CD4-positive, alpha-beta T cell treated with Interleukin-15 for 1 hour (primary cell): ENCODE measurements at places on chromosomes 7 and 10.

DNA sequence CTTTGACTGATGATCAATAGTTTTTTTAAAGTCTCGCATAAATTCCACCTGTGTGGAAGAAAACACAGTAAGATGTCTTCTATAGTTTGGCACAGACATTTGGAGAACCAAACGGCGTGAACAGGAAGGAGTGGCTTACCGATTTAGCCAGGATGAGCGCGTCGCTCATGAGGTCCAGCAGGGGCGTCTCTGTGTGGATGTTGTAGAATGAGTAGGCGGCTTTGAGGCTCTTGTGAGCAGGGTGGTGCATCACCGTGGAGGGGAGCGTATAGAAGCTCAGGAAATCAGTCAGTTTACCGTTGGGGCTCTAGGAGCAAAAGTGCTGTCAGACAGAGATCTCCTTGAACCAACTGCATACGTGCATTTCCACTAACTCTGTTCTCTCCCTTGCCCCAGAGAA is 15.5 kb downstream of the RPP38 start:
- DNase-seq, result no peak

- DNase-seq, result no peak
These were observed 32.0 kb downstream of the STK31 start for GRCh38 chr7:23742051-23742450.

- DNase-seq, result no peak
These were observed 179.5 kb upstream of the TMEM106B start for GRCh38 chr7:12031638-12032037.

DNA sequence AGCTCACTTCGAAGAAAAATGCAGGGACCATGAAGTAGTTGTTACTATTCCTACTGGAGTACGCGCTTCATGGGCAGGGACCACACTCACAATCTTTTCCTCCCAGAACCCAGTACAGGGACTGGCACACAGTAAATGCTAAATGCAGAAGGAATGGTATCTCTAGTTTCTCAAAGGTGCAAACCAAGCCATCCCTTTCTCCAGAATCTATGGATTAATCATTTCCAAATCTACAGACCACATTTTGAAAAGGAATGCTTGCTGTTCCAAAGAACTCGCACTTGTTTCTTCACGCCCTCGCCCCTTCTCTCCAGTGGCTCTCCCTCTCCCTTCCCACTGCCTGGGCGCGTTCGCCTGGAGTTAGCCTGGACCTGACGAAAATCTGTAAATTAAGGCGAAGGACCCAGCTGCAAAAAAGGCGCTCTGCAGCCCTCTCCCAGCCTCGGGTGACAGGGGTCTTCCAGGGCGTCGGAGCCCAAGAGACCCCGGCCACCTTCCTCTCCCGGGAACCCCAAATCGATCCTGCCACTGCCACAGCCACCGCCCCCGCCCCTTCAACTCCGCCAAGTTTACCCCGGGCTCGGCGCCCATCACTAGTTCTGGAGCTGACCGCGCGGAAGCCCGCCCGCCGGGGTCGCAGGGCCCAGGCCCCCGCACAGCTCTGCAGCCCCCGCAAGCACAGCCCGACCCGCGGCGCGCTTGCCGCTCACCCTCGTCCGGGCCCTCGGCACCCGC is 527 bp downstream of the PDIA4 start:
- DNase-seq, result no peak

GRCh38 chr10:122642726-122643605 is 56.7 kb downstream of the C10orf120 start:
- DNase-seq, result no peak

- DNase-seq, result no peak
These were observed 201.7 kb upstream of the KLF14 start for GRCh38 chr7:130935564-130936157.
